ENCODE measurements at places on chromosomes 7 and 10.

- no peak for DNase-seq
Measured at GRCh38 chr10:38159004-38159403, 64.9 kb downstream of the ZNF37A start.

GRCh38 chr7:120170834-120171233, 102.1 kb upstream of the KCND2 start:
- no peak for DNase-seq

- no peak for DNase-seq
Measured at GRCh38 chr7:2613098-2613930, 18.5 kb upstream of the TTYH3 start.

- DNase-seq = no peak
Measured at GRCh38 chr10:78063236-78063635, 29.6 kb downstream of the RPS24 start.

GRCh38 chr7:972676-973309, 2.6 kb downstream of the COX19 start:
- no peak for DNase-seq

DNA sequence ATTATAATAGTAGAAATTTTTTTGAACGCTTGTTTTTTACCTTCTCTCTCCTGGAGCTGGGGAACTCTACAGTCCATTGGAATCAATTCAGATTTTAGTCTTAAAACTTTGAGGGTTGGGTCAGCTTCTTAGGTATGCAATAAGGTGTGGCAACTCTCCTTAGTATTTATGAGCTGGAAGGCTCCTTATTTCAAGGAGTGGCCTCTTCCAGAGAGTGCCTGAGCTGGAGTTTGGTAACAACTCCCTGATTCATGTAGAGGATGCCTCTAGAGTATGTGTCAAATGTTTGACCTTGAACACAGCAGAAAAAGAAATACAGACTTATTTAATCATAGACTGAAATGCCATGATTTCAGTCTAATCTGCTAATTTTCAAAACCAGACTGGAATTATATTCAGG, 11.1 kb downstream of the CDK14 start:
- no peak for DNase-seq

- no peak for DNase-seq
Measured at GRCh38 chr7:115634633-115635032, 395.9 kb downstream of the TFEC start.

- no peak for DNase-seq
Measured at GRCh38 chr7:99379043-99379577, 4.6 kb downstream of the ARPC1B start.

DNA sequence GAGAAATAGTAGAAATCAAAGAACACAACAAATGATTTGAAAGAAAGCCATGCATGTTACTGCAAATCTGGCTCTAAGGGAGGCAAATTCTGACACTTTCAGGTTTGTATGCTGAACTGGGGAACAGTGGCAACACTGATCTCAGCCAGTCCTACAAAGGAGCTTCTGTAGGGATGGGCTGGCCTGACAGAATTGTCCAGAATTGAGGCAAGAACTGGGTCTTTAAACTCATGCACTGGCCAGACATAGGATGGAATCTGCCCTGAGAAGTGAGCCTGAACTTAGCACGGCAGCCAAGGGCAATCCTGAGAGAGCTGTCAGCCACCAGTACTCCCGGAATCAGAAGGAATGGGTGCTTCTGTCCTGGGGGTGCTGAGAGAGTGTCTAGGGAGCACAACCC, 70.9 kb upstream of the RAPGEF5 start:
- DNase-seq = no peak

GRCh38 chr7:73647725-73648592, 19.7 kb upstream of the VPS37D start:
- no peak for DNase-seq

DNA sequence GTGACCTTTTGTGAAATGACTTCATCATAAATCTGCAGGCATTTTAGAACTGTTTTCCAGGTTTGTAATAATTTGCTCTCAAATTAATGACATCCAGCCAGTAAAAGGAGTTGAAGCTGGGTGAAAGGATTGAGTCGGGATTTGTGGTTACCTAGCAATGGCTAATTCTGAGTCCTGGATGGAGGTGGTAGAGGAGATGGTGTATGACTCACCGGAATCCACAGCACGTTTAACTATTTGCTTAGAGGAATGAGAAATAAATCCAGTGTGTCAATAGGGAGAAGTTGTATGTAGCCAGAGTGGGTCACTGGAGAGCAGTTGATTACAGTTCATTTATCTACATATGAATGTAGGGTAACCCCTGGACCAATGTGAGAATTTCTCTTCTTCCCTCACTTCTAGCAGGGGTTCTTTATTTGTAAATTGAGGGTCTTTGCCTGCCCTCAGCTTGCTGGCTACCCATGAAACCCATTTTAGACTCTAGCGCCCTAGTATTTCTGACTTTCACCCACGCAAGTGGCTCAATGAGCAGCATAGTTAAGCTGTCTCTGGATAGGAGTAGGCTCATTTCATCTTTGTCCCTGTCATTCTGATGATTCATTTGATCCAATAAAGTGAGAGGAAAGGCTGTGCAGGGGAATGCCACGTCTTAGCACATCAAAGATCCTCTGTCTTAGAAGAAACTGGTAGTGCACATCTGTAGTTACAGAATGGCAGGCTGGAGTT, 547.8 kb downstream of the SORCS3 start:
- DNase-seq = no peak

DNA sequence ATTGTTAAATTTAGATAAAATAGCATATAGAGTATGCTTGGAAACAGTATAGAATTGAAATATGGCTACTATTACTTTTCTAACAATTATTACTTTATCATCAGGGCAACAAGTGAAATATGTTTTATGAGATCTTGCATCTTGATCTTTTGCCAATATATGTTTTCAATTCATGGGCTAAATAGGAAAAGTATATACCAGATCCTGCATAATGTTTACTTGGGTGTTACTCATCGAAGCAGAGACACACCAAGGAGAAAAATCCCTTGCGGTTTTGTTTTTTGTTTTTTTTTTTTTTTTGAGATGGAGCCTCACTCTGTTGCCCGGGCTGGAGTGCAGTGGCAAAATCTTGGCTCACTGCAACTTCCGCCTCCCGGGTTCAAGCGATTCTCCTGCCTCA, 541.4 kb downstream of the SUGCT start:
- no peak for DNase-seq

- DNase-seq = no peak
Measured at GRCh38 chr10:8130973-8131911, 76.8 kb downstream of the GATA3 start.

DNA sequence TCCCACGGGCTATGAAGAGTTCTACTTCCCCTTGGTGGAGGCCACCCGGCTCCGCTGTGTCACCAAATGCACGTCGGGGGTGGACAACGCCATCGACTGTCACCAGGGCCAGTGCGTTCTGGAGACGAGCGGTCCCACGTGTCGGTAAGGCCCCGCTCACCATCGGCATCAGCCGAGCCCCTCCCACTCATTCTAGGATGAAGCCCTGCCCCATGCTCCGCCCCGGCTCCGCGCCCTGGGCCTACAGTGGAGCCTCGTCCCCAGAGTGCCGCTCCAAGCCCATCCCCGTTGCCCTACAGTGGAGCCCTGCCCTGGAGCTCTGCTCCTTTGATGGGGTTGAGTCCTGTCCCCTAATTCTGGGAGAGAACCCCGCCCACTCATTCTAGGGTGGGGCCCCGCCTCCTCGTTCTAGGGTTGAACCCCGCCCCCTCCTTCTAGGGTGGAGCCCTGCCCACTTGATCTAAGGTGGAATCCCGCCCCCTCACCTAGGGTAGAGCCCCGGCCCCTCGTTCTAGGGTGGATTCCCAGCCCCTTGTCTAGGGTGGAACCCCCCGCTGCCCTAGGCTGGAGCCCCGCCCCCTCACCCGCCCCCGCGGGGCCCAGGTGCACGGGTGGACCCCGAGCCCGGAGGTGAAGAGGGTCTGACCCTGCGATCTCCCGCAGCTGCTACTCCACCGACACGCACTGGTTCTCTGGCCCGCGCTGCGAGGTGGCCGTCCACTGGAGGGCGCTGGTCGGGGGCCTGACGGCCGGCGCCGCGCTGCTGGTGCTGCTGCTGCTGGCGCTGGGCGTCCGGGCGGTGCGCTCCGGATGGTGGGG, 3.4 kb upstream of the MUC12 start:
- DNase-seq = peak; percentile 42

GRCh38 chr7:111352319-111352718, 210.0 kb downstream of the IMMP2L start:
- no peak for DNase-seq

DNA sequence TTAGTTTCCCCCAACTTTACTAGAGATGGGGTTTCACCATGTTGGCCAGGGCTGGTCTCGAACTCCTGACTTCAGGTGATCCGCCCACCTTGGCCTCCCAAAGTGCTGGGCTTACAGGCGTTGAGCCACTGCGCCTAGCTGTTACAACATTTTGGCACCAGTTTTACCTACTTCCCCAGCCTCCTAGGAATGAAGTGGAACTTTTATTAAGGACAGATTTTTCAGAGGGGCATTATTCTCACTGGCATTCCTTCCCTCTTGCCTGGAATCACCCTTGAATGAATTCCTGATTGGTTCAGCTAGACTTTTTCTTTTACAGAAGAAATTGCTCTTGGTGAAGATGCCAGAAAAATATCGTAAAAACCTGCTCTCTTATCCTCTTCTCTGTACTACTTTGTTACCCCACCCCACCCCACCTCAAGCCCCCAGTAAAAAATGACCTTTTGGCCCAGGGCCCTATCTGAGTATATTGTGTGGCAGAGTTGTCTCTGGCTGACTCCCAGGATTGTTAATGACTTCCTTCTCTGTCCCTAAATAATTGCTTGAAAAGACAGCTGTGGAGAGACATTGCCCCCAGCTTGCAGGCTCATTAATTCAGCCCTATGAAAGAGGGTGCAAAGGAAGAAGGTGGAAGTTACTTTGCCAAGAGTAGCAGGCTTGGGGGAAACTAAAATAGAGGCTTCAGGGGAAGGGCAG, 189.6 kb downstream of the AUTS2 start:
- no peak for DNase-seq

- DNase-seq = no peak
Measured at GRCh38 chr7:112779667-112780066, 10.5 kb downstream of the TMEM168 start.

- DNase-seq = no peak
Measured at GRCh38 chr10:68032113-68032512, 43.0 kb downstream of the HERC4 start.

GRCh38 chr7:21616796-21617436, 74.1 kb downstream of the DNAH11 start:
- no peak for DNase-seq

DNA sequence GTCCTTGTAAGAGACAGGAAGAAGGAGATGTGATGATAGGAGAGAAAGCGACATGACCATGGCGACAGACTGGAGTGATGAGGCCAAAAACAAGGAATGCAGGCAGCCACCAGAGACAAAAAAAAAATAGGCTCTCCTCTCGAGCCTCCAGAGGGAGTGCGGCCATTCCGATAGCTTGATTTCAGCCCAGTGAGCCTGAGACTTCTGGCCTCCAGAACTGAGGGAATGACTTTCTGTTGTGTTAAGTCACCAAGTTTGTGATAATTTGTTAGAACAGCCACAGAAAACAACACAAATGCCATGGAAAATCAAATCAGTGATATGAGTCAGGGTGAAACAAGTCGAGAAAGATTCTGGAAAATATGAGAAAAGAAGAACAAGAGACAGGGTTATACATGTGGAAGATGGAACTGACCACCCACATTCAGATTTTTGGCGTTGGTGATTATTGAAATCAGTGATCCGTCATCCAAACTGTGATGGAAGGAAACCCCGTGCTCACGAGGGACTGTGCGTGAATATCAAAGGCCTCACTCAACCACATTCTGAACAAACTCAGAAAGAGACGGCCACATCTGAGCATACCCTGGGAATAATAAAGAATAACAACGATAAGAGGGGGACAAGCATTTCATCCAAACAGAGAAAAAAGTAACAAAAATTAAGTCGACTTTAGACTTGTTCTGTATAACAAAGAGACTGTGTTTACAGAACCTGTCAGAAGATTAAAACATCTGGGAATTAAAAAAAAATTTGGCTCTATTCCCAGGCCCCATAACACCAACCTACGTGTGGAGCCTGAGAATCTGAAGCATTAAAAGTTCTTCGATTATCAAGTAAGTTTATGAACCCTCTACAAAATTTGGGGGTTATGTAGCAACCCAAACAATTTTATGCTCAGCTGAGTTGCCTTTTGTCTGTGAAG, 72.1 kb downstream of the EEPD1 start:
- no peak for DNase-seq

GRCh38 chr10:121478556-121478955, 119.7 kb downstream of the FGFR2 start:
- DNase-seq = no peak

DNA sequence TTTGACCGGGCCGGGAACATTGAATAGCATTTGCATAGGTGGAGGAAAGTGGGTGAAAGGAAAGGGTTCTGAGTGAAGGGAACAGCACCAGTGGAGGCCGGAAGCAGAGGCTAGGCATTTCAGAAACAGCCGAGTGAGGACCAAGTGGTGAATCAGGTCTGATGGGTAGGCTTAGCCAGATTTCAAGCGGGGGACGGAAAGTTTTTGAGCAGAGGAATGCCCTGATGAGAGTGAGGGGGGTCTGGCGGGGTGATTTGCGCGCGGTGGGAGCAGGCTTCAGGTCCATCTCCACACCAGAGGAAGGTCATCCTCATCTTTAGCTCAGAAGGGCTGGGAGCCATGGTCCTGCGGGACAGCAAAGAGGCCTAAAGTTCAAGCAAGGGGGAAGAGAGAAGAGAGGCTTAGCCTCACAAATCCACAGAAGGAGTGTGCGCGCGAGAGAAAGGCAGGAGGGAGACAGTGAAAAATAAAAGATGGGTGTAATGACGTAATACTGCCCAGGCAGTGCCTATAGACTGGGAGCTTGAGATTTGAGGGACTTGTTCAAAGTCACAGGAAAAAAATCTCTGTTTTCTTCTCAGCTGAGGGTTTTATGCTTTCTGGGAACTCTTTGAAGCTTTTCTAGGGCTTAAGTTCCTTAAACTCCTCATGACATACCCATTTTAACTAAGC, 1.0 kb upstream of the DENND2A start:
- no peak for DNase-seq

GRCh38 chr7:131556053-131556908, at the start of gene PODXL:
Gene PODXL (minus strand): TSS chr7:131556628. CDS start chr7:131556359, 269 bp downstream.
- DNase-seq = no peak

- no peak for DNase-seq
Measured at GRCh38 chr10:59631237-59631636, 78.4 kb downstream of the SLC16A9 start.
